Effector CD8-positive, alpha-beta T cell (primary cell): ENCODE measurements at places on chromosomes 2 and 18.

- DNase-seq, result no peak
Observed at GRCh38 chr2:19505-19904, 26.8 kb downstream of the FAM110C start.

DNA sequence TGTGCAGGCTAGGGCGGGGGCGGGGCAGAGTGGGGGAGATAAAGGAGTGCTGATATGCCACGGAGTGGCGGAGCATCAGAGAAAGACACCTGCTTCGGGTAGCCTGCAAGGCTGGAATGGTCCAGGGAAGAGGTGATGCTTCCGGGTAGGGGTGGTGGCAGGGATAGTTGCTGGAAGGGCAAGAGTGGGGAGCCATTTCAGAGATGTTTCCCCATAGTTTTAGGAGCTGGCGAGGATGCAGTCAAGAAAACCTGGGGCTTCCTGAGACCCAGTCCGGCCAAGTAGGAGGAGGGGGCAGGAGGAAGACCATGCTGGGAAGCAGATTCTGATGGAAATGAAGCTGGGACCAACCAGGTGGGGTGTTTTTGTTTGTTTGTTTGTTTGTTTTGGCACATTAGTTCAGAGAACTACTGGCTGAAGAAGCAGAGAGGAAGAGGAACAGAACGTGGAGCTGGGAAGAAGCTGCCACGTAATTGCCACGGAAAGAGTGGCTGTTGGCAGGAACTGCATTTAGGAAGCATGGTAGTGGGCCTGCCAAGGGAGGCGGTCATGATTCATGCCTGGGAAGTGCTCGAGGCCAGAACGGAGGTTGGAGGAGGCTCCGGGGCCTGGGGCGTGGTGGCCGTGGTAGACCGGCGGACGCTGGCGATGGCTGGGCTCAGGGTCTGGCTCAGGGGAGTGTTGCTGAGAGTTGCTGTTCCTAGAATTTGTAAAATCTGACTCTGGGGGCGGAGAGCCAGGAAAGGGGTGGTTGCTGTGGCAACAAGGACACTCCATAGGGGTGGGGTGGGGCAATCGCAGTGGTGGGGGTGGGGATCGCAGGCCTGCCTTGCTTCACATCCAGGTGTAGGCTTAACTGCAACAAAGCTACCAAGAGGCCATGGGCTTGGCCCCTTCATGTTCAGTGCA, 8.6 kb upstream of the INPP5D start:
- DNase-seq, result no peak

- DNase-seq, result no peak
Observed at GRCh38 chr18:551404-552061, 28.6 kb upstream of the CETN1 start.

DNA sequence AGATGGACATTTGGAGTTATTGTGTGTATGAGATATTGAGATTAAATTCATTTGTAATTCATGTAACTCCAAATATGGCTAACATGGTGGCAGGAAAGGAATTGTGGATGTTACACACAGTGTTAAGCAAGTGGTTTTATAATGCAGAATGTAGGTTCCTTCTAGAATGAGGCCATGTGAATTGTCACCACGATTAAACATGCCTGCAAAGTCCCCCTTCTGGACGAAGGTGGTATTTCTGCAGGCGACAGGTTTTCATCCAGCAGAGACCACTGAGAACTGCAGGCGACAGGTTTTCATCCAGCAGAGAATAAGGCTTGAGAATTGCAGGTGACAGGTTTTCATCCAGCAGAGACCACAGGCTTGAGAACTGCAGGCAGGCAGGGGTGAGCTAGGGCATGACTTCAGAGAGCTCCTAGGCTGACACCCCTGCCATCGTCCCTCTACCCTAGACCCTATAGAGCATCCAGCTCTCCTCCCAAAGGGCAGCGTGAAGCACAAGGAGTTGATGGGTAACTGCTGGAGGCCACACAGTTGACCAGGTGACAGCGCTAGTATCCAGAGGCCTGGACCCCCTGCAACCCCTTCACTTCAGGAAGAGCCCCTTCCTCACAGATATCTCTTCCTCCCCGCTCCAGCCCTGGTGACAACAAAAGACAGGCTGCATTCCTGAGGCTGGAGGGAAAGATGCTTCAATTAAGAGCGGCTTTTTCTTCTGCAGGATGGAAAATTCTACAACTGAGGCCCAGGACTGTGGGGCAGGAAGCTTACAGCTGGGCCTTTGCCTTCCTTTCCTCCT, 175.8 kb downstream of the LOXHD1 start:
- peak; percentile 31 for DNase-seq

DNA sequence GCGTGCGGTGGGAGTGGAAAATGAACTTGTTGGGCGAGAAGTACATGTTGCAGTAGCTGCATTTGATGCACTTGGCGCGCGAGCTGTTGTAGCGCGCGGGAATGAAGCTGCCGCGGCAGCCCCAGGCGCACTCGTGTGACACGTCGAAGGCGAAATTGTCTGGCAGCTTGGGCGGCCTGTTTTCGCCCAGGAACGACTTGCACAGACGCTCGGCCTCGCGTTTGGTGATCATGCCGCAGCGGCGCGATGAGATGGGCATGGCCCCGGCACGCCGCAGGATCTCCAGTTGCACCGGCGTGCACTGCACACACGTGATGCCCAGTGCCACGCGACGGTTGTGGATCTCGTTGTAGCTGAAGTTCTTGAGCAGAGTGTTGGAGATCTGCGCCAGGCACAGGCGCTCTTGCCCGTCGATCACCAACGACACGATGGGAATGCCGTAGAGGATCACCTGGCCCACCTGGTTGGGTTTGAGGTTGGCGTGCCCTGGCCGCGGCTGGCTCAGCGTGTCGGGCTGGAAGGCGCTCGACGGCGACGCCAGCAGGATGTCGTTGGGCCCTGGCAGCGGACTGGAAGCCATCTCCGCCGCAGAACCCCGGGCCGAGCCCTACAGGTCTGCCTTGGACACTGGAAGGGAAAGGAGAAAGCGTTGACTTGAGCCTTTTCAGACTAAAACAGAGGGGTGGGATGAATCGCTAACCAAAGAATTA, 2.7 kb downstream of the SKOR2 start:
- no peak for DNase-seq

DNA sequence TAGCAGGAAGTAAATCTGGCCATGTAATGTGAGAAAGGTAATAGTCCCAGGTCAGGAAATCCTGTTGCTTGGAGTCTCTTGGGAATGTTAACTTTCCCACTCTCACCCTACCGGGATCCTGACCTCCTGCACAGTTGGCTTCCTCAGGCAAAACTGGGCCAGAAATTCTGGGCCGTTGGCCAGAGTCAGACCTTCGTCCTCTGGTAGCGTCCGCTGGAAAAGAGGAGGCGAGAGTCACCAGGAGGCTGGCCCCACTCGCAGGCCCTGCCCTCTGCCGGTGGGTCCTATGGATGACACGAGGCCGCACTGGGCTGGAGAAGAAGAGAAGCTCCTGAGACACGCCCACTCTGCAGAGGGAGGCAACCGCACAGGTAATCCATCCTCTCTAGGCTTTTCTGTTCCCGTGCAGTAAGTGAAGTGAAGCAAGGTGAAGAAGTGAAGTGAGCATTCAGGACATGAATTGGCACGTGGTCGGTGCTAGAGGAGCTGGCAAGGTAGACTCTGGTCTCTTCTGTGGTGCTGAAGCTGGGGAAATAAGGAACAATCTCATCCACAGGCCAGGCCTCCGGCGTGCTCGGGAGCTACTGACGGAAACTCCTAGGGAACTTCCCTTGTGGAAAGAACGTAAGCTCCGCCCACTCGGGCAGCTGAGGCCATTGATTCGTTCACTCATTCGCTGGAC, 182.7 kb upstream of the GLI2 start:
- DNase-seq, result no peak

- DNase-seq, result no peak
Observed at GRCh38 chr2:27155069-27155520, 6.3 kb downstream of the TCF23 start.

GRCh38 chr2:33946193-33946592, 347.1 kb upstream of the FAM98A start:
- DNase-seq, result no peak

GRCh38 chr2:168475636-168476035, 19.6 kb downstream of the CERS6 start:
- DNase-seq, result no peak

DNA sequence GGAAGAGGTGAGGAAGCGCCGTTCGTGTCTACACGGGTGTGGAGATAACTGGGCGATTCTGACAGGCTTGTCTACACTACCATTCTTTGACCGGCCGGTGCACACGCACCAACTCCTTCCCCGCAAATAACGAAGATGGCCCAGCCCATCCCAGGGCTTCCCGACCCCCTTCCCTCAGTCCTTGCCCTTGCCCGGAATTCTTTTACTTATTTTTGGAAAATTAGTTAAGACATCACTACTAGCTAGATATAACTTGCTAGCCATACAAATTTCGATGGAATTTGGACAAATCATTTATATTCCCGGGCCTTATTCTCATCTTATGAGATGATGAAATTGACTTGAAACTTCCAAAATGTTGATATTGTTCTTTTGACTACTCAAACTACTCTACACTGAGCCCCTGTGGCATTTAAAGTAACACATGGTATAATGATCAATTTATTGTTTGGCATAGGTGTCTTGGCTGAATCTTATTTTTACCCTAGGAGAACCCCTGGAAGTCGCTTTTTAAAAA, 1.3 kb downstream of the ERICH2 start:
- DNase-seq, result no peak

- no peak for DNase-seq
Observed at GRCh38 chr2:190718652-190719526, 70.0 kb downstream of the NAB1 start.

GRCh38 chr2:133953524-133953923, 300.3 kb upstream of the MGAT5 start:
- no peak for DNase-seq

GRCh38 chr2:128380961-128381938, 62.6 kb upstream of the HS6ST1 start:
- DNase-seq, result no peak
